ENCODE measurements at places on chromosomes 11 and 22. TPM values are rescaled to one million over a fixed set of nuclear protein-coding genes. Genes with fewer than 3 reads are reported as not detected.

DNA sequence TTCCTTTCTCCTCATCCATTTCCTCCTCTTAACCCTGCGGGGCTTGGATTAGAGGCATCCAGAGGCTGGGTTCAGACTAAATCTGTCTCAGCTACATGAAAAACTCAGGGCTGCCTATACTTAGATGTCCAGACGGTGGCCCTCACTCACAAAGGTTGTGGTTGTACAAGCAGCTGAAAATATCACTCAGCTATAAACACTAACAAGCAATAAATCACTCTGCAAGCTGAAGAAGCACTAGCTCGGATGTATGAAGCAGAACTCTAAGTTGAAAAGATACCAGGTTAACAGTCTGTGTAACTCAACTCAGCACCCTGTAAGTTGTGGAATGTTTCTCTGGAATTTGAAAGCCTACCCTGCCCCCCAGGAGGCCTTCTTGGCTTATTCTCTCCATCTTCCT lies 82.9 kb downstream of the EXT2 start:
- DNase-seq, result no peak

- DNase-seq, result no peak
Observed at GRCh38 chr22:44795701-44796630, 43.6 kb downstream of the ARHGAP8 start.

MMP12 gene
- not detected for total RNA-seq

OR52E2 gene
- total RNA-seq, result not detected

DNA sequence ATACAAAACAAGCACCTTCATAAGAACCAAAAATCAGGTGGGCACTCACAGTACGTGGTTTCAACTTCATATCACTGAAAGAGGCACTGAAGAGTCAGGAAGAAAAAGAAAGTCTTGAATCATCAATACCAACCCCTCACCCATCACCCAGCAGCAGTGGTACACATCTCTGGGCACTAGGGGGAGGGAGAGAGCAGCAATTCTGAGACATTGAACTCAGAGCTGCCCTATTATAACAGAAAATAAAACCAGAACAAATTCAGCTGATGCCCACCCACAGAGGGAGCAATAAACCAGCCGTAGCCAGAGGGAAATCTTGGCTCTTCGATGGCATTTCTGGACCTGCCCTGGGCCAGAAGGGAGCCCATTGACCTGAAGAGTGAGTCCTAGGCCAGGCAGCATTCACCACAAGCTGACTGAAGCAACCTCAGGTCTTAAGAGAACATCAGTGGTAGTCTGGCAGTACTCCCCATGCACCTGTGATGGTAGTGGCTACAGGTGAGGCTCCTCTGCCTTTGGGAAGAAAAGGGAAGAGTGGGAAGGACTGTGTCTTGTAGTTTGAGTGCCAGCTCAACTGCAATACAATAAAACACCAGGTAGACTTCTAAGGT lies 42.2 kb upstream of the FAM181B start:
- no peak for DNase-seq

GRCh38 chr22:32603651-32604540 lies 129.3 kb downstream of the FBXO7 start:
- peak; percentile 48 for DNase-seq

GRCh38 chr22:36465232-36466021 lies 16.0 kb downstream of the TXN2 start:
- peak; percentile 90 for DNase-seq

PDGFB gene
- total RNA-seq, result 15.8 TPM

OR56A1 gene
- total RNA-seq, result 0.06 TPM

HSPB2 gene
- total RNA-seq, result 5.5 TPM

IL17REL gene
- total RNA-seq, result not detected

RPS6KB2 gene
- 21.0 TPM for total RNA-seq

RHOD gene
- 34.5 TPM for total RNA-seq

DNA sequence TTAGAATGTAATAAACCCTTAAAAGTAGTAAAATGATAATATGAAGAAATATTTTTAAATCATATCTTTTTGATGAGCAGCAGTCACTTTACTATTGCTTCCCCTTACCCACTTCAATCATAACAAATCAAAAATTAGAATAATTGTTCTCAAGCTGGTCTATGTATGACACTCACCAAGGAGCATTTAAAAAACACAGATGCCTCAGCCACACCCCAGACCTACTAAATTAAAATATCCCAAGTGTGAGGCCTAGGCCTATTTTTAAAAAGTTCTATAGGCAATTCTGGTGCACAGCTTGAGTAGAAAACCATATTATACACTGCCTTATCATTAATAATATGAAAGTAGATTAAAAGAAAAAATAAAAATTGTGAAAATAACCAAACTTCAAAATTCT lies 15.2 kb downstream of the KIF18A start:
- DNase-seq, result no peak

- no peak for DNase-seq
Observed at GRCh38 chr11:105881027-105881426, 141.0 kb downstream of the MSANTD4 start.

LGR4 gene
- 28.3 TPM for total RNA-seq

GRCh38 chr11:99555486-99555885 lies 534.7 kb downstream of the CNTN5 start:
- DNase-seq, result no peak

LMO2 gene
- 10.3 TPM for total RNA-seq

IGLL1 gene
- not detected for total RNA-seq

GRCh38 chr11:121372671-121373429 lies 79.3 kb upstream of the SORL1 start:
- no peak for DNase-seq

DNA sequence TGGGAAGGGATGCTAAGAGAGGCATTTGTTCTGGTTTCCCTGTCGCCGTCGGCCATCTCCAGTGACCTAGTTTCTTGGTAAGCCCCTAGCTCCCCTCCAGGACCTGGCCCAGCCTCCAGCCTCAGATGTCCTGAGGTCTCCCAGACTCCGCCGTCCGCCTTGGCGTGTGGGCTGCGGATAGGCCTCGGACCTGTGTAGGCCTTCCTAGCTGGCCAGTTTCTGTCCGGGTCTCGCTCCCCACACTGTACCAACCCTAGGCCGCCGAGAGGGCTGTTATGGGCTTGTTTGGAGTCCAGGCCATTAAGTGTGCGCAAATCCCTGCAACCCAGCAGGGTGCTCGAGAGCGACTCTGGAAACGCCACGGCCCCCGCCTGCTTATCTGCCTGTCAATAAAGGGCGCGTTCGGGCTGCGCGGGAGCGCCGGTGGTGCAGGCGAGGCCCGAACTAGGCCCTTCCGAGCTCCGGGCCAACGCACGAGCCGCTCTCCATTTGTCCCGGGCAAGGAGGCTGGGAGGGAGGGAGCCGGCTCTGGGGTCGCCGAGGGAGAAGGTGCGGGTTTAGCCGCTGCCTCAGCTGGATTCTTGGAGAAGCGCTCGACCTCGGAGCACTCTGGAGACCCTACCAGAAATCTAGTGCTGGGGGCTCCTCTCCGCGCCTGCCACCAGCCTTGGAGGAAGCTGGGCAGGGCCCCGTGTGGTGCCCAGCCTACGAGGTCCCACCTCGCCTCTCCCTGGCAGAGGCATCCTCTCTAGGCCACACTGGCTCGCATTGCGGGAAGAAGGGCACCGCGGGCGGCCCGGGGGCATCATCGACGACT lies 8.7 kb upstream of the PAX6 start:
- DNase-seq, result no peak

DNA sequence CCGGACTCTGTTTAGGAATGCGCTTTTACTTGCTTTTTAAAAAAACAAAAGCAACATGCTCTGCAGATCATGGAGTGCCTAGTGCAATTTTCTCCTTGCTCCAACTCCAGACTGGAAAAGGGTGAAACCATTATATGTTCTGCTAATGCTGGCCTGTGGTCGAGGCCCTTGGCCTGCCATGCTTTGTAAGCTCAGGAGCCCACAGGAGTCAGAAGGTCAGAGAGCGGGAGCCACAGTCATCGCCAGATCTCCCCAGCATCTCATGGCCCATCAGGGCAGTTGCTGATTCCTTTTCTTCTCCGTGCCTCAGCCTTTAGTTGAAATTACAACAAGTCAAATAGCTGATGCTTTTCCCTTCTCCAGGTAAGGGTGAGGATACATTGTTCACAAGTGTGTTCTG lies 80.3 kb downstream of the DDIAS start:
- no peak for DNase-seq

DNA sequence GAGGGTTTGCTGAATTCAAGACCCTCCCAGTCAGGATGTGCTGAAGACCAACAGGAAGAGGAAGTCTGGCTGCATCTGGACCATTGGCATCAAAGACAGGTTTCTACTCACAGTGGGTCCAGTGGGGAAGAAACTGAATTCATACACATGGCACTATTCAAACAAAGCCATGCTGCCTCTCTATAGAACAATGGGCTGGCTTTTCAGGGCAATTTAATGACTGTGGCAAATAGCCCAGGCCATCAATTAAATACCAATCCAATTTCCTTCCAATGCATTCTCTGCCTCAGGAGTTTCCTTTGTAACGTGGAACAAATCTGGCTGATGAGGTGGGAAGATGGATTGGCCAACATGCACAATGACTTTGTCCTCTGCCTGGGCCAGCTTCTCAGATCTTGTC lies 98.6 kb downstream of the SEZ6L start:
- DNase-seq, result no peak

DNA sequence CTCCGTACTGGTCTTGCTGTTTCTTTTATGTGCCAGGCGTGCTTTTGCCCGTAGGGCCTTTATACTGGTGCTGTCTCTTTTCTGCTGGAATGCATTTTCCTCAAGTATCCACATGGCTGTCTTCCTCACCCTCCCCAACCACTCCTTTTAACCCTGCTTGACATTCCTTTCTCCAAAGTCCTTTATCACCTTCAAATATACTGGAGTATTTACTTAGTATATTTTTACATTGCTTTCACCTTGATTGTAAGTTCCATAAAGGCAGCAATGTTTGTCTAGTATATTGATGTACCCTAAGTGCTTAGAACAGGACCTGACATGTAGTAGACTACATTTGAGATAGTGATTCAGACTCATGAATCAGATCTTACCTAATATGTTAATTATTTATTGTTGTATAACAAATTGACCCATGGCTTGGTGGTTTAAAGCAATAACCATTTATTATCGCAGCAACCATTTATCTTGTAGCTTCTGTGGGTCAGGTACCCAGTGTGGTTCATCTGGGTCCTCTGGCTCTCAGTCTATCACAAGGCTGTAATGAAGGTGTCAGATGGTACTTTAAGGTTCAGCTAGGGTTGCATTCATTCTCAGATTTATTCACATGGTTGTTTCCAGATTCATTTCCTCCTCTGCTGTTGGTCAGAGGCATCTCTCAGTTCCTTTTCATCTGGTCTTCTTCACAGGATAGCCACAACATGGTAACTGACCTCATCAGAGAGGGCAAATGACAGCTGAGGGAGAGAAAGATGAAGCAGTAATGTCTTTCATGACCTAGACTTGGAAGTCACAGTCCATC lies 34.2 kb downstream of the DDX10 start:
- no peak for DNase-seq

- peak; percentile 30 for DNase-seq
Observed at GRCh38 chr22:31148488-31148887, 8.2 kb upstream of the PLA2G3 start.

- no peak for DNase-seq
Observed at GRCh38 chr11:98431463-98432359, 589.0 kb upstream of the CNTN5 start.

MOGAT2 gene
- not detected for total RNA-seq

DNA sequence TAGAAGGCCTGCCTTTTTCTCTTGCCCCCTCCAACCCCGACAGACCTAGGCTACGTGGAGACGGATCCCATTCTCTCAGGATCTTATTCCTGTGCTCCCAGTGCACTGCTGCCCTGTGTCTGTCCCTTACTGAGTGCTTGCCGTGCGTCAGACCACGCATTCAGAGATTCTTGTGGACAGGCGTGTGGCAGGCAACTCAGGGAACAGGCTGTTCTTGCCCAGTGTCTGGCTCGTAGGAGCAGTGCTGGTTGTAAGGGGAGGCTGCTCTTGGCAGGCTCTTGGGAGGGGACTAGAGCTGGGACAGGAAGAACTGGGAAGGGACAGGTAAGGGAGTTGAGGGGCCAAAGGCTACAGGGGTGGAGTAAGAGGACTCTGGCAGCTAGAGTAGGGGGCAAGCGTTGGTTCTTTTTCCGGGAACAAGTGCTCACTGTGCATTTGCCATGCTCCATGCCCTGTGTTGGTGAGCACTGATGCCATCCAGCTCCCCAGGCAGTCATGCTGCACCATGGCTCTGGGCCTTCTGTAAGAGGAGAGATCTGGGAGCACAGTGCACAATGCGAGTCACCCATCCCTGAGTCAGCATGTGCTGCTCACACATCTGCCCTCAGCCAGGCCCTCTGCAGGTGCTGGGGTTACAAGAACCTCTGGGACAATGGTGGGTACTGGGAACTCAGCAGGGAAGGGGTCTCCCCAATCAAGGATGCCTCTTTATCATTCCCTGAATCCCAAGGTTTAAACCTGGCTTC lies 119.1 kb downstream of the TBC1D22A start:
- DNase-seq, result no peak

- DNase-seq, result peak; percentile 4
Observed at GRCh38 chr11:198236-198806, 5.4 kb downstream of the SCGB1C1 start.

GRCh38 chr11:44138980-44139379 lies 43.5 kb downstream of the EXT2 start:
- no peak for DNase-seq

GRCh38 chr11:85694385-85694980 lies 8.5 kb upstream of the CCDC89 start:
- no peak for DNase-seq

DNA sequence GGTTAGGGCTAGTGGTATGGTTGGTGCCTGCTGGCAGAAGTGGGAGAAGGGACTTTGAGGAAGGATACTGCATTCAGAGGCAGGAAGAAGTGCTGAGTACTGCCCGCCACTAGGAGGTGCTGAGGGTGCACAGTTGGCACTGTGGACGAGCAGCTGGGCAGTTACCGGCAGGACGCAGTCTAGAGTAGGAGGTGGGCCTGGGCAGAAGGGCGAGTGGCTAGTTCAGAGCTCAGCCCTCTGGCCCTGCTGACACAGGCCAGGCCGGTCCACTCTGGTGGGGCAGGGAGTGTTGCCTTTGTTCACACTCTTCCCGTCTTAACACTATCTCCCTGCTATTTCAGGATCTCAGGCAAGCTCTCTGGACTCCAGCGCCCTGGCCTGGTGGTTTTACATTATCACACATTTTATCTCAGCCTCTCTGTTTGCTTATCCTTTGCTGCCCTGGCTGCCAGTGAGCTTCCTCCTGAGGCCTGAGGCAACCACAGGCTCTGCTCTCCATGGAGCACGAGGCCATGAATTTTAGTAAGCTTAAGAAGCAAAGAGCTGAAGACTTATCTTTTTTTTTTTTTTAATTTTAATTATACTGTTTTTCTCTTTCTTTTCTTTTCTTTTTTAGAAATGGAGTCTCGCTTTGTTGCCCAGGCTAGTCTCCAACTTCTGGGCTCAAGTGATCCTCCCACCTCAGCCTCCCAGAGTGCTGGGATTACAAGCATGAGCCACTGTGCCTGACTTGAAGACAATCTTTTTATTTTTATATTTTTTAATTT lies 26.9 kb downstream of the SNAP29 start:
- peak; percentile 86 for DNase-seq

- DNase-seq, result no peak
Observed at GRCh38 chr11:25065746-25066145, 568.9 kb downstream of the LUZP2 start.

HEPHL1 gene
- total RNA-seq, result not detected

- DNase-seq, result no peak
Observed at GRCh38 chr11:96607864-96608558, 218.2 kb downstream of the JRKL start.

GGTLC3 gene
- not detected for total RNA-seq
